ENCODE measurements at places on chromosomes 16 and 17.
A peak's percentile ranks its signal among the peaks of the same experiment; 100 is the strongest.

- no peak for DNase-seq
Observed at GRCh38 chr17:52368886-52369285, 210.4 kb upstream of the CA10 start.

GRCh38 chr16:2371421-2371820 lies 30.9 kb upstream of the ABCA3 start:
- no peak for DNase-seq

DNA sequence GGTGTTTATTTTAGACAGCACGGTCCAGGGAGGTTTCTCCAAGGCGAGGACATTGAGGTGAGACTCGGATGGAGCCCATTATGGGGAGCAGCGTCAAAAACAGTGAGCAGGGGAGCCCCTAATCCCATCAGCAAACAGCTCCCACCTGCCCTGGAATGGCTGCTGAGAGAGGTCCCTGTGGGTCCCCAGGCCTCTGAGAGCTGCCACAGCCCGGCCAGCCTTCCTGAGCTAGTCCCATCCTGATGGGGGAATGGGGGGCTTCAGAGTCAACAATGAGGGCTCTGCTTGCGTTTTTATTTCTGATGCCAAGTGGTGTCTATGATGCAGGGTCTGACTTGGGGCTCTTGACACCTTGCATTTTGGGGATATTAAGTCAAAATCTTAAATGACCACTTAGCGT lies 128.4 kb downstream of the GSG1L start:
- DNase-seq, result no peak

DNA sequence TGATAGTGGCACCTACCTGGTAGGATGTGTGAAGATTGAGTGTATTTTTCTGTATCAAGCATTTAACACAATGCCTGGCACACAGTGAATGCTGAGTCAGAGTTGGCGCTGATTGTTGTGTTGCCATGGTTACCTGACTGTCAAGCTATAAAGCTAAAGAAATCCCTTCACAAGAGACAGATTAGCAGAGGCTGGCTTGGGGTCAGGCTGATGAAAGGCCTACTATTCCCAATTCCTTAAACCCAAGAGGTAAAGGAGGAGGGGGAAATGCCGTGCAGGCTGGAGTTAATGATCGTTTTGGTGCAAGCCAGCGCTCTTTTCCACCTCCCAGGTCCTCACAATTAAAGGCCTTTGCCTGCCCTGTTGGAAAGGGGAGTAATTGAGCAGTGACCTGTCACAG lies 5.9 kb downstream of the CLEC19A start:
- no peak for DNase-seq

DNA sequence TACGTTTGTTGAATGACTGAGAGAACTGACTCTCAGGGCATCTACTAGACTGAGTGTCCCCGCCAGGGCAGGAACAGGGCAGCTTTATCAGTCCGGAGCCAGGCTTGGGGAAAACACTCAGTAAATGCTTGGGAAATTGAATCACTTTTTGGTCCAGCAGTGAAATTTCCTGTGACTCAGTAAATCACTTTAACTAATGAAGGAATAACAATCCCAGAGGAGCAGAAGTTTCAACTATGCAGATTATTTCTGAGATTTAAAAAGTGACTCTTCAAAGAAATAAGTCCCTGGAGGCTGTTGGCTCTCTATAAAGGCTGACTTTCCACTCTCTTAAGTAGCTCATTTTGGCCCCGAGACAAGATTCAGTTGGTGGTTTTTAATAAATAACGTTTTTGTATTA lies 101.8 kb downstream of the FOXL1 start:
- DNase-seq, result peak; percentile 20

DNA sequence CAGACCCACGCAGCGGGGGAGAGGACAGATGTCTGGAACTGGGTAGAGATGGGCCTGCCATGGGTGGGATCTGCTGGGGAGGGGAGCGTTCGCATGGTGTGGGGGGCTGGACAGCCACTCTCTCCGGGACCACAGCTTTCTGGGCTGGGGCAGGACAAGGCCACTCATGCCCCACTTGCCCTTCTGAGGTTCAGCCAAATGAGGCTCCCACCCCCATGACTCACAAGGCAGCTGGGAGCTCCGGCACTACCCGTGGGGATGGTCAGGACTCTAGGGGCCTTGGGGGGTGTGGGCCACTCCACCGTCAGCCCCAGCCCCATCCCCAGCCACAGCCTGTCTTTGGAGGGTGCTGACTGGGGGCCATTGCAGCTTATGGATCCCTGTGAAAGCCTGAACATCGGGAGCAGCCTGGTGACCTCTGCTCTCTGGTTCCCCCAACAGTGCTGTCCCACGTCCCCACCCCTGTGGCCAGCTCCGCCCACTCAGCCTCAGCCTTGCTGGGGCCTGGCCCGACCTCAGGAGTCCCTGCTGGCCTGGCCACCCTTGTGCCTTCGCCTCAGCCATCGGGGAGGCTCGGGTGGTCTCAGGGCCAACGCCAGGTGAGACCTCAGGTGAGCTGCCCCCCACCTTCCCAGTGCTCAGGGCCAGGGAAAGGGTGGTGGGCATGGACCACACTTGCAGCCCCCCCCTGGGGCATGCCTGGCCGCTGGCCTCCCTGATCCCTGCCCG lies 4.7 kb upstream of the CDH15 start:
- DNase-seq, result no peak

DNA sequence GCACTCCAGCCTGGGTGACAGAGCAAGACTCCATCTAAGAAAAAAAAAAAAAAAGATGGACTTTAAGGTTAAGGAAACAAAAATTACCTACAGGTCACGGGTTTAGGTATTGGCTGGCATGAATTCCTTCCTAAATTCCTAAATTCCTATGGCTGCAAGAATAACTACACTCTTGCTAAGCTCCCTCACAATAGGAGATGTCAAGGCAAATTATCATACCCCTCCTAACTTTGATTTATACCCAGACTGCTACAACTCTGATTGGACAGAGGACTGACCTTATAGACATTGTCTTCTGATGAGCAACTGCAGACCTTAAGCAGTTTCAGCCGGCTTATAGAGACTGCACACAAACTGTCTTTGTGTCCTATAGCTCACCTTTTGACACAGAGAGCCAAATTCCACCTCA lies 25.1 kb upstream of the TMC7 start:
- no peak for DNase-seq

GRCh38 chr17:63997341-63998048 lies 656 bp upstream of the PRR29 start:
- no peak for DNase-seq

GRCh38 chr16:85746460-85747215 lies 4.3 kb downstream of the C16orf74 start:
- DNase-seq, result peak; percentile 7

DNA sequence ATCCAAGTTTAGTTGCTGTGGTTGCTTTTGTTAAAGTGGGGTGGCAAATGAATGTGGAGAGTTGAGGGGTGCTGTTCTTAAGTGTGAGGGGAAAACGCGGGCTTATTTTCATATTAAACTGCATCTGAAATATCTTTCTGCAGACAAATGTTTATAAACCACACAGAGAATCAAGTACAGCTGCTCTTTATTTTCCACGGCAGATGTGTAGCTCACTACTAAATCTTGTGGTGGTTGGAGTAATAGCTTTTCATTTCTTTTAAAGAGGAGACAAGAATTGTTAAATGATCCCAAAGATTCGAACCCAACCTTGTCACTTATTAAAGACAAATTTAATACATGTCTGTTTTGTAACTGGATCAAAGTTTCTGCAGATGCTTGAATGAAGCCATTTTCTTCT lies 2.1 kb downstream of the CLTC start:
- DNase-seq, result no peak

DNA sequence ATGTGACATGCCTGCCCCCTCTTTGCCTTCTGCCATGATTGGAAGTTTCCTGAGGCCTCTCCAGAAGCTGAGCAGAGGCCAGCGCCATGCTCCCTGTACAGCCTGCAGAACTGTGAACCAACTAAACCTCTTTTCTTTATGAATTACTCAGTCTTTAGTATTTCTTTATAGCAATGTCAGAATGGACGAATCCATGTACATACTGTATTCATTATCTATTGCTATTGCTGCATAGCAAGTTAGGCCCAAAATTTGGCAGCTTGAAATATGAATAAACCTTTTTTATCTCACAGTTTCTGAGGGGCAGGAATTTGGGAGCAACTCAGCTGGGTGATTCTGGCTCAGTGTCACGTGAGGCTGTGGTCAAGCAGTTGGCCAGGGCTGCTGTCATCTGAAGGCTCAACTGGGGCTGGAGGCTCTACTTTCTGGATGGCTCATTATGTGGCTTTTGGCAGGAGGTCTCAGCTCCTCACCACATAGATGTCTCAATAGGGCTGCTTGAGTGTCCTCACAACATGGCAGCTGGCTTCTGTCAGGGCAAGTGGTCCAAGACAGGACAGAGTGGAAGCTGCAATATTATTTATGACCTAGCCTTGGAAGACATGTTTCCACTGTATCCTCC lies 40.0 kb downstream of the SOCS1 start:
- DNase-seq, result no peak

DNA sequence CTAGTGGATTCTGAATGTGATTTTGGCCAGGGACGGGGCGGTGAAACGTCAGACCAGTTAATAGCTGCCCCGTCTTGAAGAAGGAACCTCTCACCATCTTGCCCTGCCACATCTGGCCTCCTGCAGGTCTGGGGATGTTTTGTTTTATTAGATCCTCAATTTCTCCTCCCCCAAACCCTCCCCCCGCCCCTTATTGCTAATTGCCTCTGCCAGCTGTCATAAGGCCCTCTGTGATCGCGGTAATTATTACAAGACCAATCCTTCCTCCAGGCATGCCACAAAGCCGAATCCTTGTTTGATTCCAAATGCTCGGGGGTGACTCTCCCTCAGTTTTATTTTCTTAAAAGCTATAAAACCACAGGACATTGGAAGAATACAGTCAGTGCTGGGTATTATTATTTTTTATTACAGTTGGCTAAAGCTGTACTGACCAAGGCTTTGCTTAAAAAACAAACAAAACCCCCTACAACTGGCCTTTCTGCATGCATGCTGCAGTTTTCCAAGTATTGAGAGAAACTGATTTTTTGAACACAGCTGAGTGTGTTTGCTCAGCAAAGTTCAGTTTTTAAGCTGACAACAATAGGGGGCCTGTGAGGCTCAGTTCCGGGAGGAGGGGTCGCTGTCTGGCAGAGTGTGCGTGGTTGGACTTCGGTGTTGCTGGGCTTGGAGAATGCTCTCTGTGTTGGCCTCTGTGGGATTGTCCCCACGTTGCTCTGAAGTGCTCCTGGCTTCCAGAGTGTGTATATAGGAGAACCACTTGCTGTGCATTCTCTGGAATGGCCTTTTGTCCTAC lies 1.7 kb downstream of the KSR1 start:
- DNase-seq, result no peak

GRCh38 chr16:50166511-50167500 lies 13.7 kb downstream of the TENT4B start:
- no peak for DNase-seq

- DNase-seq, result no peak
Observed at GRCh38 chr17:4179071-4179470, 36.1 kb downstream of the CYB5D2 start.

GRCh38 chr17:77358801-77359200 lies 218.0 kb downstream of the SEC14L1 start:
- DNase-seq, result no peak

DNA sequence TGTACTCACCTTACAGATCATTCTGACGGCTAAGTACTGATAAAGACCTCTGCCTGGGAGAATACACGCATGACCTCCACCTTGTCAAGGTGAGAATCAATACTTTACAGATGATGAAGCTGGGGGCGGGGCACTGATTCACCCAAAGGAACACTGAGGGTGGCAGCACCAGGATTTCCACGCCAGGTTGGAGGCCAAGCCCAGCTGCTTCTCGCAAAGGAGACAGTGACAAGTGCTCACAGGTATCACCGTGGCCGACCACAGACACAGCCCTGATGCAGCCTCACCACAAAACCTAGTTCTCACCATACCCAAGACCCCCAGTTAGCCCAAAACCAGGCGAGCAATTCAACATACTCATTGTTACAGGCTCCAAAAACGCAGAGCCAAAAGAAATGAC lies 434.2 kb downstream of the SOX9 start:
- no peak for DNase-seq

- no peak for DNase-seq
Observed at GRCh38 chr17:153851-154250, 16.5 kb downstream of the SCGB1C2 start.

DNA sequence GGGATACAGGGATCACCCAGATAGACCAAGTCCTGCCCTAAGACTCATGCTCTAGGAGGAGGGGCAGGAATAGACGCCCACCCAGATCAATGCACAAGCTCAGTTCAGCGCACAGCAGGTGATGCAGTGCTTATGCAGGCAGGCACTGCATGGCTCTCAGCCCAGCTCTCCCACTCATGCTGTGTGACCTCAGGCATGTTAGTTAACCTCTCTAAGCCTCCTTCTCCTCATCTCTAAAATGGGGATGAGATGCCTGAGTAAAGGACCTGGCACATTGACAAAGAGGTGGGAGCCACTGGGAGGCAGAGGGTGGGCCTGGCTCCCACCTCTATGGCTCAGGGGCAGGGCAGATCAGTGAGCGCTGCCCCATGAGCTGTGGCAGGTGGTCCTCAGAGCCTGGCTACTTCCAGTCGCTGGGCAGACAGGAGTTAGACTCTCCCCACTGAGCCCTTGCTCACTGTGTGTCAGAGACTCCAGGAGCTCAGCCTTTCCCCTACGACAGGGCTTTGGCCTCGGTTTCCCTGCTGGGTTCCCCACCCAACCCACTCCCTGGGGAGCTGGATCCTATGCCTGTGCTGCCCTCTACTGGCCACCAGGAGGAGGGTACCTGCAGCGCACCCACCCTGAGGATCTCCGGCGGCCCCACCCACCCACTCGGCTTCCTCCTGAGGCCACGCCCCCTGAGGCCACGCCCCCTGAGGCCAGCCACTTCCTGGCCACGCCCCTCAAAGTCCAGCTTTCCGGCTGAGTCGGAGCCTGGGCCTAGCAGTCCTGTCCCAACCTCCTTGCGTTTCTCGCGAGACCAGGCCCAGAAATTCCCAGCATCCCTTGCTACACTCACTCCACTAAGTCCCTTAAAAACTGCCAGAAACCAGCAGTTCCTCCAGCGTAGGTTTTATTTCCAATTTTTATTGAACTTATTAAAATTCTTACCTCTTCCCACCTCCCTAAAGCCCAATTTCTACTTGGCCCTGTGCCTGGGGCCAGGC lies 196.1 kb downstream of the GSG1L start:
- DNase-seq, result no peak

DNA sequence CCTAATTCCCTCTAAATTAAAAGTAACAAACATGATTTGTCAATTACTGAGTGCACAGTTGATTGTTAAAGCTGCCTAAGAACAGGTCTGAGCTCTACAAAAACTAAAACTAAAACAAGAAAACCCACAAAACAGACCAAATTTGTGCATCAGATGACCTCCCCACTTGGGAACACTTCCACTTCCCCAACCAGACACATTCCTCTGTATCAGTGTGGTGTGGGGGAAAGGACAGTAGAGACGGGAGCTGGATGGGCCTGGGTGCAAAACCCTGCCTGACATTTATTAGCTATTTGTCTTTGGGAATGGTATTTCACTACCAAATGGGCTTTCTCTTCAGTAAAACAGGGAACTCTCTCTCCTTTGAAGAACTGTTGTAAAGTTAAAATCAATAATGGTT lies 29.8 kb downstream of the STAT3 start:
- no peak for DNase-seq

GRCh38 chr16:76474048-76474447 lies 196.8 kb downstream of the CNTNAP4 start:
- no peak for DNase-seq

- DNase-seq, result no peak
Observed at GRCh38 chr16:57540387-57540786, 2.1 kb upstream of the ADGRG5 start.

All from SW 1271 (cell line).